ENCODE measurements at places on chromosomes 2 and 18.
A peak's percentile ranks its signal among the peaks of the same experiment; 100 is the strongest.

DNA sequence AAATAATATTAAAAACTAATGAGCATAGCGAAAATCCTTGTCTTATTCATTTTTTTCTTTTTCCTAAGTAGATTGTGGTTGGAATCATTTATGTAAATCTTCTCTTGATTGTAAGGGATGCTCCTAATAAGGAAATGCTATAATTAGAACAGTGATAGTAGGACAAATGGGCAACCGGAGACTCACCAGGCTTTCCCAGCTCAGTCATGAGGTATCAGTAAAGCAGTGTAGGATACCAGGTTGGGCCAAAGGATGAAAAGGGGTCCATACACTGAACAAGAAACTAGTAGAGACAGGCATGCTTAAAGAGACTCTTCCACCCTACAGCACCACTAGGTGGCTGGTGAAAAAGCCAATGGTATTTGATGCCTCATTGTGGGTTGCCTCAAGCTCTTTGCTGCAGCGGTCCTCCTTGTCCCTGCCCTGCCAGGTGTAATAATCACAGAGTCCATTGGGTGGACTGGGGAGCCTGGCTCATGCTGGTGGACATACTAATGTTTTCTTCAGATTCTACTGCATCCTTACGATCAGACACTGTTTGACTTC lies 71.4 kb upstream of the FAM98A start:
- DNase-seq, result no peak

DNA sequence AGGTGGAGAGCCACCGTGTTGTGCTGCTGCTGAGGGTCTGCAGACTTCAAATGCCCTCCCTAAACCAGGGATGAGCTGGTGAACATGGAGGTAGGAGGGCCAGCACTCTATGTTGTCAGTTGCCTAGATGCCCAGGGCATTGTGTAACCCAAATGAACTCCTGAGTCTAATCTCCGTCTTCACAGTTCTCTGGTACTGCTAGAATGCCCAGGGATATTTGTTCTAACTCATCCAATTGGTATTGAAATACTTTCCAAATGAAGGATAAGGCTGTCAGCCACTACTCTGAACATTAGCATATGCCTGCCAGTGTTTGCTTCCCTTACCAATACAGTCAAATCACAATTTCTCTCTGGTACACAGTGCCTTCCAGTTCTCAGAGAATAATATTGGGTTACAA lies 492.6 kb downstream of the SLC4A3 start:
- DNase-seq, result no peak

DNA sequence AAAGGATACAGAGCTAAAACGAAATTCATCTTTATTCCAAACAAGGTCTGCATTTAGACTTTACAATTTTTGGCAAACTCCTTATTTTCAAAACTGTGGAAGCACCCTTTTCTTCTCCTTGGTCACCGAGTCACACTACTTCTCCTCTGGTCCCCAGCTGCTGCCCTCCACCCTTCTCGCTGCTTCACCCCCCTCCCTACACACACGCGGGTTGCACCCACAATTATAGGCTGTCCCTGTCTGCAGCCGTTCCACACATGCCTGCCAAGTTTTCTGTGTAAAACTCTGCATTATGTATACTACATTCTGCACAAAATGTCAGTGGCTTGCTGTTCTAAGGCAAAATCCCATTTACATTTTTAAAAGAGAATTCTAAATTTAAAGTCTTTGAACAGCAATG lies 63.5 kb downstream of the PTPN2 start:
- DNase-seq, result no peak

- DNase-seq, result no peak
Measured at GRCh38 chr18:39419315-39419714, 1853.7 kb upstream of the CELF4 start.

GRCh38 chr2:36445185-36445866 lies 89.7 kb downstream of the CRIM1 start:
- DNase-seq, result no peak

GRCh38 chr2:163401481-163401880 lies 334.3 kb downstream of the FIGN start:
- DNase-seq, result peak; percentile 12

DNA sequence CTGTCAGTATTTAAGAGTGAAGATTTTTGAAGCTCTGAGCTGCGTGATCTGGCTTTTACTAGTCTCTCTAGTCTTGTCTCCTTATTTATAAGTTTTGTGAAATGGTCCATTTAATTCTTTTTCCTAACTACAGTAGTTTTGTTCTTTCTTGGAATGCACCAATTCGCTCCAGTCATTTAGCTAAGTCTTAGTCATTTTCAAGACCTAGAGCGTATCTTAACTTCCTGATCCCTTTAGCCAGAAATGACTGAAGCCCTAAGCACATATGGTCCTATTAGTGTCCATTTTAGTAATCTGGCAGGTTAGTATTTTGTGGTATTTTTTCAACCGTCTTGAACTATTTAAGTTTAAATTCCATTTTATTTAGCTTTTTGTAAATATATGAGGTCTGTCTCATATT lies 3.6 kb downstream of the BIRC6 start:
- DNase-seq, result no peak

DNA sequence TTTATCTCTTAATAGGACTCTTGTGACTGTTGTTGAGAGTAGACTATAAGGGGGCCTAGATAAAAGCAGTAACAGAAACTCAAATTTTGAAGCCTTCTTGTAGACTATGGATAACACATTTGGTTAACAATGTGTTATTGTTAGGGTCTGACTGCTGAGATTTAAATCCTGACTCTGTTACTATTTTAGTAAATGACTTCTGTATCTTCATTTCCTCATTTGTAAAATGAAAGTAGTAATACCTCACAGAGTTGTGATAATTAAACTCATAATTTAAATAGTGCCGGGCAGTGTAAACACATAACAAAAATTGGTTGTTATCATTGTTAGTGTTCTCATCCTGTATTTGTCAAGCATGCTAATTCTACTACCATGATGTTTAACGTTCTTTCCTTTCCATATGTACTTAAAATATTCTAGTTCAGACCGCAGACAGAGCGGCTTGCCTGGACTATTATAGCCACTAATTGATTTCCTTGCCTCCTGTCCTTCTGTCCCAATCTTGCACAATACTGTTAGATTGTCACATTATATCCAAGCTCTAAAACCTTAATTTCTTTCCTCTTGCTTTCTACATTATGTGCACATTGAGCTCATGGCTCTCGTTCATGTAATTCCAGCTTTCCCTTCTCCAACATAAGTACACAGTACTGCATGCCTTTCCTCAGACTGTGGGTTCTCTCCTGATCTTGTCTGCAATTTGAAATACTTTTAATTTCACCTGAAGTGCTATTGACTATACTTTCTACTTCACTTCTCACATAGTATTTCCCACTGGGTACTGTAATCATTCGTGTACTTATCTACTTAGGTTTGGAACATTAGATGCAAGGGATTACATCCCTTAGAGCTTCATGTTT lies 48.4 kb downstream of the RBBP8 start:
- no peak for DNase-seq

DNA sequence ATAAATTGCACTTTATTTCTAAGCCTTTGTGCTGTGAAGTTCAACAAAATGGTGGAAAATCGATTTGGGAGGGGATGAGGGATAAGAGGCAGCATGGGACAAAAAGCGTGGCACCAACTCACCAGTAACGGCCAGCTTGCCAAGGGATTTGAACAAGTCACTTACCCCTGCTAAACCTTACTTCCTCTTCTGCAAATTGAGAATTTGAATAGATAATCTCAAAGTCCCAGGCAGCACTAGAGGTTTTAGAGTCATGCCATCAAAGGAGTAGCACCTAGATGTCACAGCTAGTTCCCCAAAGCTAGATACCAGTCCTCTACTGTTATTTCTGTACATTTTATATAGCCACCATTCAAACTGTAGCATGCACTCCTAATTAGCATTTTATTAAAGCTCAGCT lies 83.7 kb upstream of the VRK2 start:
- no peak for DNase-seq

GRCh38 chr2:238635647-238636051 lies 208.9 kb downstream of the ASB1 start:
- DNase-seq, result no peak

DNA sequence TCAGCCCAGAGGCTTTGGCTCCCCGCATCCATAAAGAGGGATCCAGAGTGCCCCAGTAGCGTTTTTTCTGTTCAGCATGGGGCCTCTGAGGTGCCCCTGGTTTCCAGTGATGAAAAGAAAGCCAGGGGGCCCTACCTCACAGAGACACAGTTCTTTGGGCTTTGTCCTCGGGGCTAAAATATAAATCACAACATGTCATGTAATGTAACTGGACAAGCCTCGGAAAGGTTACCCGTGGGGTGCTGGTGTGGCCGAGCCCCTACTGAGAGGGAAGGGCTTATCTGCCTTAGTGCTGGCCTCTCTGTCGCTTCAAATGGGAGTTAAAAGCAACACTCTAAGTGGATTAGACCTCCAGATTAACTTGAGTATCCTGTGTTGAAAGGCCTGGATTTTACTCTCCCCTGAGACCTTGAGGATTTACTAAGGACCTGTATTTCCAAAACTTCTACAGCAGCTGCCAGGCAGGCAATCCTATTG lies 251.6 kb upstream of the APCDD1 start:
- DNase-seq, result no peak

- DNase-seq, result no peak
Measured at GRCh38 chr2:19472391-19472978, 114.1 kb upstream of the OSR1 start.

Measured in brain pericyte (primary cell).